Activated CD8-positive, alpha-beta T cell treated with anti-CD3 and anti-CD28 coated beads for 36 hours (primary cell): ENCODE measurements at places on chromosomes 7 and 10. TPM values are rescaled to one million over a fixed set of nuclear protein-coding genes. Genes with fewer than 3 reads are reported as not detected.

The PRKAR2B gene
- 1.3 TPM for total RNA-seq

The SHH gene
- total RNA-seq, result not detected

The COBL gene
- total RNA-seq, result not detected

GRCh38 chr10:16792675-16793074 is 24.5 kb downstream of the RSU1 start:
- no peak for DNase-seq

DNA sequence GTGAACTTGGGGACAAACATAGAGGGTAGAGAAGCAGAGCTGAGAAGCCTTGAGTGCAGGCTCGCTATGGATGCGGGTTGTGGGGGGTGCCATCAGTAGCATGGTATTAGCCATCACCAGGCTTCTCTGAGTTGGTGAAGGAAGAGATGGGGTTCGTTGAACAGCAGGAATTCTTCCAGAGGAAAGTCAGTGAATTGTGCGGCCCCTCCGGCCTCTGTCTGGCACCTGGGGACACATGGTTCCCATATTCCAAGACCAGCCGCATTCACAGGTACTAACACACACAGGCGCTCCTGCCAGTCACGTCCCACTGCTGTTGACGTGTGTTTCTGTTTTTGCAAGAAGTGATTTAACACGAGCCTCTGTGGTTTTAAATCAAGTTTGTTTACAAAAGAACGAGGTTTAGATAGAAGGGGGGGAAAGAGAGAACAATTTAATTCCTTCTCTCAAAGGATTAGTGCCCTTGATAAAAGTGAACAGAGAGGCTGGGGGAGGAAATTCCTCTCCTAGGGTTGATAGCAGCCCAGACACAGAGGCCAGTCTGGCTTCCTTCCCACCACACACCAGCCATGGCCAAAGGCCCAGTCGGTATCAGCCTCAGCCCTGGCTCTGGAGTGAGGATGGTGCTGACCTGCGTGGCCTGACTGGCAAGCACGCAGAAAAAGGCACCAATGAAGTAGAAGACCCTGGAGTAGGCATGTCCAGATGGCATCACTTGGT is 252.6 kb upstream of the IGFBP3 start:
- no peak for DNase-seq

The DMBT1 gene
- not detected for total RNA-seq

DNA sequence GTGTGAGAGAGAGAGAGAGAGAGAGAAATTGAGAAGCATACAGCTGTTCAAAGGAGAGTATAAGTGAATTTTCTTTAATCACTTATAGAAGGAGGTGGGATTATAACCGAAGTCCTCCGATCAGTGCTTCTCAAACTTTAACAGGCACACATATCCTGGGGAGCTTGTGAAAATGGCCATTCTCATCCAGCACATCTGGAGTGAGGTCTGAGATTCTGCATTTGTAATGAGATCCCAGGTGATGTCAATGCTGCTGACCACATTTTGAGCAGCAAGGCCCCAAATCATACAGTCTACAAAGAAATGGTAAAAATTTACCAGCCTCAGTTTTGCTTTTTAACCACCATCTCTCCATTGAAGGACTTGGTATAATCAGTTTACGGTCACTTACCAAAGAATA is 219.0 kb downstream of the PTEN start:
- DNase-seq, result no peak

- peak; percentile 67 for DNase-seq
These were observed 5.9 kb downstream of the PGAM2 start for GRCh38 chr7:44059219-44060090.

DNA sequence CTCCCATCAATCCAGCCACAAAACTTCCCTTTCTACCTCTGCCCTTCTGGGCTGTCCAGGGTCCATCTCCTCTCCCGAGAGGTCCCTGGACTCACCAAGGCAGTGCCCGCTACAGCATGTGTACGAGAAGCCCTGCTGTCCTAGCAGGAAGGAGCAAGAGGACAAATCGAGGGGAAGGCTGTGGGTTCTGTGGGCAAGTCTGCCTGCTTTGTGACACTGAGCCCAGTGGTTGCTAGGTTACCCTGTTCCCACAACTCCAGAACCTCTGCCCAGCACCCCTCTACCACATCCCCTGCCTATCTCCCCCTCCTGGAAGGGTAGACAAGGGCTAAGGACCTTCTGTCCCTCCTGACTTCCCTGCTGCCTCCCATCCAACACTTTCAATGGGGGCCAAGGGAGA is at the start of gene TBATA:
TSS of gene TBATA (minus strand) at position 188 of the 400 bp plus-strand sequence. CDS start 1,998 bp downstream, outside the sequence.
- DNase-seq, result no peak

The EPHB4 gene
- total RNA-seq, result 4.8 TPM

- no peak for DNase-seq
These were observed 317.4 kb downstream of the KIF20B start for GRCh38 chr10:90018819-90019218.

GRCh38 chr7:108454674-108455550 is 1.3 kb downstream of the NRCAM start:
- peak; percentile 53 for DNase-seq

- no peak for DNase-seq
These were observed 290.7 kb downstream of the THSD7A start for GRCh38 chr7:11541330-11541729.

DNA sequence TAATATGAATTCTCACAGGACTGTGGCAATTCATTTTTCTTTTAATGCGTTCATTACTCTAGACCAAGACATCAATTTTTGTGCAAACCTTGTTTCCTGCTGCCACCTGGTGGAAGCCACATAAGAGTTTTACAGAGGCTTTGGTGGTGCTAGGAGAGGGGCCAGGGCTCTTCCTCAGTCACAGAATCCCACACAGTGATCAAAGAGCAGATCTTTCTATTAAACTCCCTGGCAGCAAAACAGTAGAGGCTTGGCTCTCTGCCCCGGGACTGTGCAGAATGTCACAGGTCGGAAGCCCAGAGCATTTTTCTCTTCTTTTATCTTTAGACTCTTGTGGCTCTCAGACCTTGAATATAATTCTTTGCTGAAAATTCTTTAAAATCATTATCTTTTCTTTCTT is 506.4 kb upstream of the C7orf33 start:
- DNase-seq, result peak; percentile 49

DNA sequence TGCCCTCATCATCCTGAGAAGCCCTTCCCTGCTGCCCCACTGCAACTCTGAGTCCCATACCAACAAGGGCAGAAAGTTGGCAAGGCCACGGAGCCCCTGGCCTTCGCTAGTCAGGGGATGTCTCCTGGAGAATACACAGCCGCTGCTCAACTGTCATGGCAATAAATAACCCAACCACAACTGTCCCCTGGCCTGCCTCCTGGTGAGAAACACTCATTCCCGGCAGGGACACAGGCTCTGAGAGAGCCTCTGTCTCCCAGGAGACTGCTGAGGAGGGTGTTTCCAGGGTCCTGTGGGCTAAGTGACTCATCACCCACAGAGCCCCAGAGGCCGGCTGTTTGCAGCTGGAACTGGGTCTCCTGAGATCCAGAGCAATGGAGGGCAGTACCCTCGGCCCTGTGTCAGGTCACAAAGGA is 354.1 kb downstream of the TNS3 start:
- DNase-seq, result no peak

The STEAP1 gene
- total RNA-seq, result 0.27 TPM

GRCh38 chr10:112952282-112953173 is 2.5 kb downstream of the TCF7L2 start:
- no peak for DNase-seq
